ENCODE measurements at places on chromosomes 7 and 10.

GRCh38 chr10:72065439-72066025, 22.8 kb downstream of the SPOCK2 start:
- no peak for DNase-seq

DNA sequence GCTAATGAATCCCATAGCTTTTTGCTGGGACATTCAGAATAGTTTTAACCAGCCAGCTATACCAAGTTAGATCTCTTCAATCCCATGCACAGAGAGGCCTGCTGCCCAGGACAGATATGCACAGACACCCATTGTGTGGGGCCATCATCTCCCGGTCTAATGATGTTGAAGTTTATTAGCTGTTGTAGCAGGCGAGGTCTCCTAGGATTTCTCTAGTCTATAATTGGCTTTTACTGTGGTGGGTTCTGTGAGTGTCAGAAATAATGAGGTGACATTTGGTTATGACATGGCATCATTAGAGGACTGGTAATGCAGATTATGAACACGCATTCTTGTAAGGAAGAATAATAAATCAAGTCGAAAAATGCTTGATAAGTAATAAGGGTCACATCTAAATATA, 81.4 kb upstream of the PLPP4 start:
- no peak for DNase-seq

- no peak for DNase-seq
Measured at GRCh38 chr7:3575753-3576531, 274.9 kb downstream of the SDK1 start.

- DNase-seq: peak; percentile 93
Measured at GRCh38 chr10:74589226-74589673, 237.2 kb upstream of the KAT6B start.
